ENCODE measurements at places on chromosomes 1 and 21. TPM values are rescaled to one million over a fixed set of nuclear protein-coding genes. Genes with fewer than 3 reads are reported as not detected.

The S100A14 gene
- total RNA-seq, result 0.18 TPM

The PPIAL4G gene
- not detected for total RNA-seq

The KCNN3 gene
- 0.09 TPM for total RNA-seq

The RGS1 gene
- not detected for total RNA-seq

The ANGPTL3 gene
- total RNA-seq, result under 0.01 TPM

The KCND3 gene
- 0.09 TPM for total RNA-seq

The SPAG17 gene
- total RNA-seq, result 0.09 TPM

The NENF gene
- 38.4 TPM for total RNA-seq

The PLA2G2D gene
- total RNA-seq, result not detected

The METTL18 gene
- 7.8 TPM for total RNA-seq

The FCER1G gene
- total RNA-seq, result not detected

The USH2A gene
- under 0.01 TPM for total RNA-seq

The RNU1-1 gene
- 2,882 TPM for total RNA-seq

- peak; percentile 2 for DNase-seq
Measured at GRCh38 chr21:42467140-42467983, 28.7 kb downstream of the RSPH1 start.

GRCh38 chr1:241834733-241835377 lies 13.1 kb upstream of the EXO1 start:
- peak; percentile 77 for DNase-seq

- DNase-seq, result peak; percentile 91
Measured at GRCh38 chr1:168728473-168729404, at the start of gene DPT. Gene DPT, minus strand, starts transcription at chr1:168729206. Its CDS starts 32 bp downstream, at chr1:168729174.

DNA sequence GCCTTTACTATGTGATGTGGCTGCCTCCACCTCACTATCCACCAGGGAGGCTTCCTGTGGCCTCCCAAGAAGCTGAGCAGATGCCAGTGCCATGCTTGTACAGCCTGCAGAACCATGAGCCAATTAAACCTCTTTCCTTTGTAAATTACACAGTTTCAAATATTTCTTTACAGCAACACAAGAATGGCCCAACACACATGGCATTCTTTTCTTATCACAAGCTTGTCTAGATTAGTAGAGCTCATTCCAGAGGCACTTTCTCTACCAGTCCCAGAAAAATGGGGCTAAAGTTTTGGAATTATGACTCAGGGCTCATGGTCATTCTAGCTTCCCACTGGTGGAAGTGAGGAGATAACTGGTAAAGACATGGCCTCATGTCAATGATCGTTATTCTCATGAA lies 655.2 kb downstream of the LMO4 start:
- peak; percentile 65 for DNase-seq

DNA sequence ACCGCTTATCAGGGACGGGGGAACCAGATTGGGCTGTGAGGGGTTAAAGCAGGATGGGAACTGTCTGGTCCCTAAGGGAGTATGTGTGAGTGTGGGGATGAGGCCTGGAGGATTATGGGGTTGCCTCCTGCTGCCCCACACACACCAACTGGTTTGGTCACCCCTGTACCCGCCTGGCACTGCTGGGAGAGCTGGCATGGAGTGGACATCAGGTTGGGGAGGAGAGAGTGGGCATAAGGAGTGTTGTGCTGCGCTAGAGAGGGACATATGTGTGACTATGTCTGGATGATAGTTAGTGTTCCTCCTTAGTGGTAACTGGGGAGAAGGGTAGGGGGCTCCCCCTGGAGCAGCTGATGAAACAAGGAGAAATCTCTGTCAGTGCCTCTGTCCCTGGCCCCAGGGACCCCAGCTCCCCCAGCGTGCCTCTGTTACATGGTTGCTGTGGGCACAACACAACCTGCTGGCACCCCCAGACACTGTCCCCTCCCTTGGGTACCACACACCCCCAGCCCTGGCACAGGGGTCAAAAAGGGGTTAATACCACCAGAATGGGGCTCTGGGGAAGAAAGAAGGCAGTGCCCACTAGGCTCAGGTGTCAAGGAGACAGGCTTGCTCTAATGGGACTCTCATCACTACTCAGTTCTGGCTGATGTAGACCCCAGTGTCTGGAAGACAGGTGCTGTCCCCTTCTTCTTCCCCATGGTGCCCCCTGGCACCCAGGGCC lies 1.9 kb downstream of the ZBTB7B start:
- DNase-seq, result no peak

DNA sequence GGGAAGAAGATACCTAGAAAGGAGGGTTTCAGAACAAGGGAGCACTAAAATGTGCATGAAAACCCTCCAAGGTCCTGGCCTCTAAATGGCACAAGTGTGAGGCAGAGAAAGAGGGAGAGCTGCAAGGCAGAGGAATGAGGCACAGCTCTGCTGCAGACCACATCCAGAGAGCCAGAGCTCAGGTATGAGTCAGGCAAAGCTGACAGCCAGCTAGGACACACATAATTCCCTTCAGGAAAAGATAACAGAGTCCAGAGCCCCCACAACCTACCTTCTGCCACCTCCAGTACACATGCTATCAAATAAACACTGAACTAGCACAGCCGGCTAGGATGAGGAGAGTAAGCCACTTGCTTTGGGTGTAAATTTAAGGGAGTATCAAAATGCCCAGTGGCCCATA lies 62.2 kb downstream of the HSF2BP start:
- peak; percentile 60 for DNase-seq

DNA sequence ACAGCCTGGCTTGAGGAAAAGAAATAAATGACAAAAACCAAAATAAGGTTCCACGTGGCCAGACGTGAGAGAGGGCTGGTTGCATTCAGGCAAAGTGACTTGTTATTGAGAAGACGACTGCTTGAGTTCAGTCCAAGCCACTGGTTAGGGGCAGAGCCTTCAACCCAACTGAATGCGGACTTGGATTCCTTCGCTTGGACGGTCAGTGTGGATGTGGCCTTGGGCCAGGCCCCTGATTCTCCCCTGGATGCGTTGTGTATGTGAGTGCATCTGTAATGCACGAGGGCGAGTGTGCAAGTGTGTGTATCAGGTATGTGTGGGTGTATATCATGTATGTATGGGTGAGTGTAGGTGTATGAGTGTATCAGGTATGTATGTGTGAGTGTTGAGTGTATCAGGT lies 1.9 kb downstream of the PLA2G2F start:
- no peak for DNase-seq

DNA sequence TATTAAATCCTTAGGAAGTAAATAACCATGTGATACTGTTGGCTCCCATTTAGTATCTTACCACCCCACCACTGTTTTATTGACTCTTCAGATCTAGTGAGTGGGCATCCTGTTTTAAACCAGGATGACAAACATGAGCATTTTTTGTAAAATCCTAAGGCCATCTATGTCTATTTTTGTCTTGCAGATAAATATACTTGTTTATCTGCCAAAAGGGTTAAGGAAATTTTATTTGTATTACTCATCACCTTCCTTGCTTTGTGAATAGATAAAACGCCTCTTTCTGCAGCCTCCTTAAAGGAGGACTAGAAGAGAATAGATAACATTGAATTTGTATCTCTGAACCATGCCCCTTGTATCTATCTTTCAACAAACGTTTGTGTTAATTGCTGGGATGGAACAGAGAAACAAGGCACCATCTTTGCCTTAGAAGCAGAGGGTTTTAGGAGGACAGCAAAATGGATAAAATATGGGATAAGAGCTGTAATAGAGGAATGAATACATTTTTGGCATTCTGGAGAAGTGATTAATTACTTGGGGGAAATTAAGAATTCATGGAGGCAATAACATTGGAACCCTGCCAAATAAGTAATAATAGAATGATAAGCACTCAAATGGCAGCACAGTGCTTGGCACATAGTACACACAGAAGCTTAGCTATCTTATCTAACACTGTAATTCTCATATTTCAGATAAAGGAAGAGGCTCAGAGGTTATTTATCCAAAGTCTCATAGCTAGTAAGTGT lies 14.7 kb downstream of the YTHDF2 start:
- DNase-seq, result peak; percentile 73

DNA sequence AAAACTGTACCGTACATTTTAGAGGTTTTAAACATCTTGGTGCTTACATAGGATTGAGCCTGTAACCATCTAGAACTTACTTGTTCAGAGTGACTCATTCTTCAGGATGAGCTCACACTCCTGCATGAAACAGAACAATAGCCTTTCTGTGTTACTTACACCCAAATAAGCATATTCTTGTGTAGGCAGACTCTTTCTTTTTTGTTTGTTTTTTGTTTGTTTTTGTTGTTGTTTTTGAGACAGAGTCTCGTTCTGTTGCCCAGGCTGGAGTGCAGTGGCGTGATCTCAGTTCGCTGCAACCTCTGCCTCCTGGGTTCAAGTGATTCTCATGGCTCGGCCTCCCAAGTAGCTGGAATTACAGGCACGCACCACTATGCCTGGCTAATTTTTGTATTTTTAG lies 3.8 kb upstream of the CA6 start:
- DNase-seq, result peak; percentile 77

DNA sequence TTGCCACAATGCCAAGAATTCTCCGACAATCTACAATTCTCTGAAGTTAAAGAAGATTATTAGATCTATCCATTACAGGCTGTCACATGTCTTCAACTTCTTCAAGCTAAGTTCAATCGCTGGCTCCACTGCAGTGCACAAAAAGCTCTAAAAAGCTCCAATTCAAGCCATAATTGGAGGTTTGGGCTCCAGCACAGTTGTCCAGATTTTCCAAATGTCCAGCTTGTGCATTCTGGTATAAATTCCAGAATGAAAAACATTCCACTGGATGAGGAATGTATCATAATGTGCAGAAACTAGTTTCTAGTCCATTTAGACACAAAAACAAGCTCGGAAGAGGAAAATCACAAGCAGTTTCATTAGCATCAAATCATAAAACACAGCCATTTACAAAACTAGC lies 138.6 kb downstream of the NRIP1 start:
- peak; percentile 38 for DNase-seq

- DNase-seq, result no peak
Measured at GRCh38 chr1:151976858-151977257, 16.8 kb downstream of the S100A10 start.

DNA sequence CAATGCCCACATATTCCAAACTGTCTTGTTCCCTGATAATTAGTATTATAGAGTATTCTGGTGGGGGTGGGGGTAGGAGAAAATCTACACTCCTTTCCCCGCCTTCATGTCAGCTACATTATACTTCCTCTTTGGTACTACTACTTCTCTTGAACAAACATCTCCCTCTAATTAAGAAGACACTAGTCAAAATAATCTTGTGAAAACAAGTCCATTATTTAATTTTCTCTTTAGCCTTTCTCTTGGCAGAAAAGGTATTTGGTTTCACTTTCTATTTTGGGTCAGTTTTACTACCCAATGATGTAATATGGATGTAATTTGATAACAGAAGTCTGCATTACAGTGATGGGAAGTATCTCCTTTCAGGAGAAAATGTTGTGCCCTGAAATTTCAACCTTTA lies 22.5 kb downstream of the NTMT2 start:
- DNase-seq, result peak; percentile 67

DNA sequence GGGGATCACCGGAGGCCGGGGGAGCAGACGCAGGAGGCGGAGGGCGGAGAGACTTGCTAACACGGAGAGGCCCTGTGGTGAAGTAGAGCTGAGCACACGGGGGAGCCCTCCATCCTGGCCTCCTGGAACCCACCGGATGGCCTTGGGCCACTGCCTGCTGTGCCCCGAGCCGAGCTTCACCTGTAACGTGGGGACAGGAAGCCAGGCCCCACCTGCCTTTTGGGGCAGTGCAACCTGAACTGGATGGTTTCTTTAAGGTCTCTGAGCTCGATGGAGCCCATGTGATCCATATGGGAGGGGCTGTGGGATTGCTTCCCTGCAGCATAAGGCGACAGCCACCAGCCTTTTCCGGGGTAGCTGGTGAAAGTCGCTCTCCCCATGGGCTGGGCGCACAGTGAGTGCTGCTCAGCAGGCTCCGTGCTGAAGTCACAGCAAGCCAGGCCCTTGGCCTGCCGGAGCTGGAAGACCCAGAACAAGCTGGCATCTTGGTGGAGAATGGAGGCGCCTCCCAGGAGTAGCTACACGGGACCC lies 35.8 kb downstream of the TFF3 start:
- DNase-seq, result no peak

GRCh38 chr1:67241200-67241746 lies 66.4 kb upstream of the IL12RB2 start:
- DNase-seq, result no peak

- no peak for DNase-seq
Measured at GRCh38 chr1:153364766-153365666, 7.4 kb downstream of the S100A9 start.

DNA sequence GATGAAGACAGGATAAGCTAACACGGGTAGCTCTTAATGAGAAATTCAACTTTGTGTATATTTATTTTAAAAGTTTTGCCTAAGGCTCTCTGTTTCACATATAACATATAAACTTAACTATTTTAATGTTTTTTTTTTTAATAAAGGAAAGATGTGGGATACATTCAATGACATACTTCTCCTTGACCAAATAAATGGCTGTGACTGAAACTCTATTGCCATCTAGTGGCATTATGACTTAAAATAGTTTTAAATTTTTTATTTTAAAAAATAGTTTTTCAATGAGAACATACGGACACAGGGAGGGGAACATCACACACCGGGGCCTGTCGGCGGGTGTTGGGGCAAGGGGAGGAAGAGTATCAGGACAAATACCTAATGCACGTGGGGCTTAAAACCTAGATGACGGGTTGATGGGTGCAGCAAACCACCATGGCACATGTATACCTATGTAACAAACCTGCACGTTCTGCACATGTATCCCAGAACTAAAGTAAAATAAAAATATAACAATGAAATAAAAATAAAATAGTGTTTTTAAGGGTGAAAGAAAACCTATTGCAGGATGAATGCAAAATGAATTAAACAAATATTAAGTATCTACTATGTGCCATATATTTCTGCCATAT lies 83.4 kb downstream of the LYST start:
- peak; percentile 74 for DNase-seq

- no peak for DNase-seq
Measured at GRCh38 chr1:92901126-92901525, 60.1 kb downstream of the DIPK1A start.

- DNase-seq, result no peak
Measured at GRCh38 chr1:97164276-97164639, 442.7 kb downstream of the PTBP2 start.

- no peak for DNase-seq
Measured at GRCh38 chr1:110173466-110174105, 23.3 kb downstream of the SLC6A17 start.

DNA sequence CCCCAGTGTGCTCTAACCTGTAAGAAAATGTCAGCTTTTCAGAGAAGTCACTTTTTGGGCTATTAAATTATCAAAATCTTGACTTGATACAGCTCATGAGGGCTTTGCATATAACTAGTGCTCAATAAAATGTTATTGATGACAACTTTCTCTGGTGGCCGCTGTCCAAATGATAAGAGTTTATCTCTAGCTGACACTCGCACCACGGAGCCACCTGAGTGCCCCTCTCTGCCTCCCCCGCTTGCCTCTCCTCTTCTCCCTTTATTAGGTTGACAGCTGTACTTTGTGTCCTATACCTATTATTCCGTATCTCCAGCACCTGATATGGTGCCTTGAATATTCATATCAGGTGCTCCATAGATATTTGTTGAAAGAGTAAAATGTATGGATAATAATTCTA lies 82.8 kb downstream of the PHTF1 start:
- DNase-seq, result no peak

DNA sequence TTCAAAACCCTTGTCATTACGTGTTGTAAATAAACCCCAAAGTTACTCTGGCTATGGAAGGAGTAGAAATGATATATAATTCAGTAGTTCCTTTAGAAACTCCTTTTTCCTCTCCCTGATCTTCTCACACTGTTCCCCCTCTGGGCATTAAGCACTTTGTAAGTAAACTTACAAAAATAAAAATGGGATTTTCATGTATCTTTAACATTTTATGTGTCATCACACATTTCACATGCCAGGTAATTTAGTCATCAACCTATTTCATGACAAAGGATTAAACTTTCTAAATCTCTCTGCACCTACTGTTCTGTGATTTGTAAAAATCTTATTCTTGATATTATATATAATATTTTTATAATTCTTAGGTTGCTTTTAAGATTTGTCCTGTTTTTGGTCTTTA lies 176.9 kb downstream of the NEK7 start:
- peak; percentile 39 for DNase-seq

All from fibroblast of the aortic adventitia (primary cell).